ENCODE measurements at places on chromosomes 6 and 20. TPM values are rescaled to one million over a fixed set of nuclear protein-coding genes. Genes with fewer than 3 reads are reported as not detected.

OR12D3 gene
- not detected for polyA plus RNA-seq

ZNF318 gene
- 8.6 TPM for polyA plus RNA-seq

OLIG3 gene
- not detected for polyA plus RNA-seq

TMEM170B gene
- 1.5 TPM for polyA plus RNA-seq

DNA sequence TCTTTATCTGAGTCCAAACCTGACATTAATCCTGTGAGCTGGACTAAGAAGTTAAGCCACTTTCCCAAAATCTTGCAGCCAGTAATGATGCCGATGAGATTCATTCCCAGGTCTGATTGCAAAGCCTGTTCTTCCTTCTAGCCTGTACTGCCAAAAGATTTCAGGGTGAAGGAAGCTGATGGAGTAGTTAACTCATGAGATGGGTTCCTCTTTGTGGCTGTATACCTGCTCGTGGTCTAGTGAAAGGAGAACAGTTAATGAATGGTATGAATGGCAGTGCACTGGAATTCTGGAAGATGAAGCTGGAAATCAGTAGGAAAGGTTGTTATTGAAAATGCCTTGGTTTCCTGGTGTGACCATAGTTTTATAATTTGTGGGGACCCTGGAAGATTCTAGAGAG lies 112.0 kb downstream of the FYN start:
- no peak for DNase-seq

IMPG1 gene
- polyA plus RNA-seq: 0.17 TPM

- DNase-seq: peak; percentile 38
Observed at GRCh38 chr6:163243692-163244589, 170.6 kb upstream of the QKI start.

TP53TG5 gene
- polyA plus RNA-seq: 0.14 TPM

- peak; percentile 46 for DNase-seq
Observed at GRCh38 chr20:58228484-58229197, at the start of gene ANKRD60. TSS of gene ANKRD60 (minus strand) at chr20:58228653. CDS start at chr20:58228653, 0 bp downstream.

GRCh38 chr20:4811661-4812181 lies 90.0 kb downstream of the PRND start:
- no peak for DNase-seq

GRCh38 chr6:166045173-166045859 lies 122.3 kb downstream of the TBXT start:
- DNase-seq: peak; percentile 8

DNA sequence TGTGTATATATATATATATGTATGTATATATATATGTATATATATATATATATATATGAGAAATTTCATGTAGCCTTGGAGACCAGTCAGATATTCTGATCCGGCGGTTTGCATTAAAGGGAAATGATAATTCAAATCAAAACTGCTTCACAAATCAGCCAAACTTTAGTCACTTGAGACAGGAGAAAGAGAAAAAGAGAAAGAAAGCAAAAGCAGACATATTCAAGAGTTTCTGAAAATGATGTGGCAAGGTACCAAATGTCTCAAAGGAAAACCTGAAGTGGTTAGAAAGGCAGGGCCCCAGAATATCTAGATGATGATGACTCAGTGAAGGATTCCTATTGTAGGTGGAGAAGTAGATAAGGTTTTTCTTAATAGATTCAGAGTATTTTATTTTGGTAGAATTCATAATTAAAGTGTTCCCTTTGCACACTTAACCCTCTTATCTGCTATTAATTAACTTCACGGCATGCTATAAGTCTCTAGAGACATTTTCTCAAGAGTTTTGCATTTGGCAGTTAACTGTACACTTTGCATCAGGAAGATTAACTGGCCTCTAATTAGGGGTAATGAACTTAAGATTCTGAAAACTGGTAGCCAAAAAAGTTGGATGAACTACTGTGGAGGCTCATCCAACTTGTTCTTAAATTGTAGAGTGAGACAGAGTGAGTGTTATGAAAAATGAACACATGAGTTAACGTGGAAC lies 50.1 kb upstream of the ASF1A start:
- DNase-seq: peak; percentile 72

GRCh38 chr6:34929241-34929978 lies 40.4 kb downstream of the ANKS1A start:
- no peak for DNase-seq

ABHD16B gene
- polyA plus RNA-seq: not detected

DNA sequence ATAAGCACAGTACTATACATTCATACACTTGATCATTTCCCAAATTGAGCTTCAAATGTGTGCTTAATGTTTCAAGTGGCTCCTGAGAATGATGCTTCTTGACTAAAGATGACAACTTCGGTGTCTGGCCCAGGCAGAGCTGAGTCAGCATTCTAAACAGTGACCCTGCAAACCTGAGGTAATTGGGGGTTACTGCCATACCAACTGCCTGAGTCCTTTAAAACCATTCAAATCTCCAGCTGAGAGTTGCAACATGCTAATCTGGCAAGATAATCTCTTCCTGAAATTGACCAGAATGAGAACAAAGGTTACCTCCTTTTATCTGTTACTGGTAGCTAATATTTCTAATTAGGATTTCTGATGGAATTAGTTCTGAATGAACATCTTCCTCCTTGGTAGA lies 8.2 kb downstream of the BACH2 start:
- peak; percentile 49 for DNase-seq

DNA sequence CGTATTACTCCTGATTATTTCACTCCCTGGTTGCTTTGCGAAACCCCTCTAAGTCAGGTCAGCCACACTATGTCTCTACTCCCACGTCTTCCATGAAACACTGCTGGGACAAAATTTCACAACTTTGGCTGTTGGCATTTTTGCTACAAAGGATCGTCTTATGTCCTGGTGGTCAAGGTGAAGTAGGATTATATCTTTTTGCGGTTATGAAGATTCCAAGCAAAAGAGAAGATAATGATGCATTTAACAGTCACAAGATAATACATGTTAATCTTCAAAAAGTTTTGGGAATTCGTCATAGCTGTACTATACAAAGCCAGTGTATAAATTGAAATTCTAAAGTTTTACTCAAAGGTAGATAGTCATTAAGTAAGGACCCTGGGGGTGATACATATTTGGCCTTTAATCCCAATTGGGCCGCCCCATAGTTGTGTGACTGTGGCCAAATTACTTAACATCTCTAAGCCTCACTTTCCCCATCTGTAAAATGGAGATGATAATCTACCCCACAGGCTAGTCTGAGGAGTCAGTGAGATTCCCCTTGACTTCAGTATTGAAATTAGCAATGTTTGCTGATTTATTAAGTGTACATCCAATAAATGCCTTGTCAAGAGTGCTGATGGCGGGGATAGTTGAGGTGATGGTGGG lies 212.1 kb downstream of the ARID1B start:
- DNase-seq: no peak

DNA sequence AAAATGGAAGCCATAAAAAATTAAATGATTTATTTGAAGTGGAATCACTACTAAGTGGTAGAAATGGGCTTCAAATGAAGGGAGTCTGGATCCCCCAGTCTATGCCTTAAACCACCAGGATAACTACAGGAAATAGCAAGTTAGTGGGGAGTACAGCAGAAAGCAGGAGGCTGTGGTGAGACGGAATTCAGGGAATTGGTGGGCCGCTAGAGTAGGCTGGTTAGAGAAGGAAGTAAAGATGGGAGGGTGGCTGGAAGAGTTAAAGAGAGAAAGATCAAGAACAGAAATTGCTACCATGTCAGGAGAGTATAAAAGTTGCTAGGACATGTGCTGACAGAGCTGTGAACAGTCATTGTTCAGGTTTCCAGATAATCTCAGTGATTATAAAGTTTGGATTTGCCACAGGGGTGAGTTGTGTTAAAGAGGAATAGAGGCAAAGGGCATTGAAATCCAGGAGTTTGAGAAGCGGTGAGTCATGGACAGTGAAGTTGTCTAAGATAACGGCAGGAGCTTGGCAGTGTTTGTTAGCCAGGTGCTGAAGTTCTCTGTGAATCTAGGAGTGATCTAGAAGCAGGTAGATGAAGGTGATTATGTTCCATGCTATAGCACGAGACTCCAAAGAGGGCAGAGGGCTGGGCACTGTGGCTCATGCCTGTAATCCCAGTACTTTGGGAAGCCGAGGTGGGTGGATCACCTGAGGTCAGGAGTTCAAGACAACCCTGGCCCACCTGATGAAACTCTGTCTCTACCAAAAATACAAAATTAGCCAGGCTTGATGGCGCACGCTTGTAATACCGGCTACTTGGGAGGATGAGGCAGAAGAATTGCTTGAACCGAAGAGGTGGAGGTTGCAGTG lies 13.7 kb upstream of the HINT3 start:
- no peak for DNase-seq

DNA sequence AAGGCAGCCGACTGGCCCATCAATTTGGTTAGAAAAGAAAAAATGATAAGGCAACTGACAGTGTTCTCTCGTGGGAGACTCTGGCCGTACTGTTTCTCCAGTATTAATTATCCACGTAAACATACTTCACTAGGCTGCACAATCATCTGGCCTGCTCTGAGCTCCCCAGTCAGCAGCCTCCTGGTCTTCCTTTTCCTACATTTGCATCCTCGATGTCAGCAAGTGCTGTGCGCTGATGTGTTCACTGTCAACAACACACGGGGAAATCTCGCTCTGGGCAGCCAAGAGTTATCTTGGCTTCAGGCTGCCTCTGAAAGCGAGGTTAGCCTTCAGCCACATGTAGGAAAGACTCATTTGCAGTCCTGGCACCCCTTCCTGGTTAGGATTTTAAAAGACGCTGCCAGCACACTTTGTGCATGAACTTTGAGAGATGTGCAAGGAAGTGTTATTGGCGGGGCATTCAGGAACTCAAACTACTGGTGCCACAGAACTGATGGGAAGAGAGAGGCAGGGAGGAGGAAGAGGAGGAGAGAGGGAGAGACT lies 460.5 kb upstream of the ARID1B start:
- DNase-seq: no peak

PBOV1 gene
- not detected for polyA plus RNA-seq

UQCC2 gene
- polyA plus RNA-seq: 48.3 TPM

- DNase-seq: no peak
Observed at GRCh38 chr20:8434326-8434876, 302.3 kb downstream of the PLCB1 start.

TFAP2C gene
- polyA plus RNA-seq: 0.39 TPM

UNC93A gene
- not detected for polyA plus RNA-seq

DNA sequence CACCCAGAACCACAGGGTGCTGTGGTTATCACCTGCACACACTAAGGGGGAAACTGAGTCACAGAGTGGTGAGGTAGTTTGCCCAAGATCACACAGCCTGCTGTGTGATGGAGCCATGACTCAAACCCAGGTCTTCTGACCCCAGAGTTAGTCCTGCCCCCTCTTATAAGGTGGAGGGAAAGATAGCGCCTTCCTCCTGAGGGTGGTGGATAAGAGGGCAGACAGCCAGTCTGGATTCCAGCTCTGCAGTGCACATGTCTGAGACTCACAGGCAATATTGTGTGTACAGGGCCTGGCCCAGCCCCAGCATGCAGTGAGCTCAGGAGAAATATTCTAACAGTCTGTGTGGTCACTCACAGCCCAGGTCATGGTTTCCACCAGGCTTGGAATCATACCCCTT lies 393.7 kb downstream of the CDH4 start:
- DNase-seq: peak; percentile 11

DNA sequence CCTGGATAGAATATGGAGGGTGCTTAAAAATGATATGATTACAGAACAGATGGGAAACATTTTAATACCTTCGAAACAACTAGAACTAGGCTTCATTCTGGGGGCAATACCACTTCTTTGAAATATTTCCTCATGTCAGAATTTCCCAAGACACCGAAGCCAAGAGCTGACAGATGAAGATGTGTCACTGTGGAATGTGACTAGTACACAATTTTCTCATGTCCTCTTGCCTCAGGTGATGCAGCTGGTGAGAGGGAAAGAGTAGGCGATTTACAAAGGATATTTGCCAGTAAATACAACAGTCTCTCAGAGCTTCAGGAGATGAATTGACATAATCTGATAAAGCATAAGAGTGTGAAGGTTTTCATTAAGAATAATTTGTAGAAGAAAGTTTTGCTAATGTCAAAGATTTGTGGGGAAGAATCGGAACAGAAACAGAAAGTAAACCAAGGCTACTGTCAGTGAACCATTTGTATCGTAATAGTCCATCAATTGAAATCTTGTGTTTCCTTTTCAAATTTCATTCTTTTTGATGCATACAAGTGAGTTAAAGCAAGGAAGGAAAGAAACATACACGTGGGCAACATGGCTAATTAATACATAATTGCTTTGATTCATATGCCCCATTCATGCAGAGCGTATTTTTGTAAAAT lies 164.7 kb upstream of the CCN2 start:
- DNase-seq: no peak

DNA sequence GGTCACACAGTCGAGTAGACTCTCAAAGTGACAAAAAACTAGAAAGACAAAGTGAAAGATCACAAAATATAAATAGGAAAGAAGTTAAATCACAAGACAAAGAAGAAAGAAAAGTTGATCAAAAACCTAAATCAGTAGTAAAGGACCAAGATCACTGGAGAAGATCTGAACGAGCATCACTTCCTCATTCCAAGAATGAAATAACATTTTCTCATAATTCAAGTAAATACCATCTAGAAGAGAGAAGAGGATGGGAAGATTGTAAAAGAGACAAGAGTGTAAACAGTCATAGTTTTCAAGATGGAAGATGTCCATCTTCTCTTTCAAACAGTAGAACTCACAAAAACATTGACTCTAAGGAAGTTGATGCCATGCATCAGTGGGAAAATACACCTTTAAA lies 31.6 kb upstream of the GJA10 start:
- DNase-seq: no peak

- no peak for DNase-seq
Observed at GRCh38 chr6:80020381-80021120, 16.1 kb downstream of the TTK start.

- no peak for DNase-seq
Observed at GRCh38 chr6:12304487-12304886, 14.3 kb downstream of the EDN1 start.

DNA sequence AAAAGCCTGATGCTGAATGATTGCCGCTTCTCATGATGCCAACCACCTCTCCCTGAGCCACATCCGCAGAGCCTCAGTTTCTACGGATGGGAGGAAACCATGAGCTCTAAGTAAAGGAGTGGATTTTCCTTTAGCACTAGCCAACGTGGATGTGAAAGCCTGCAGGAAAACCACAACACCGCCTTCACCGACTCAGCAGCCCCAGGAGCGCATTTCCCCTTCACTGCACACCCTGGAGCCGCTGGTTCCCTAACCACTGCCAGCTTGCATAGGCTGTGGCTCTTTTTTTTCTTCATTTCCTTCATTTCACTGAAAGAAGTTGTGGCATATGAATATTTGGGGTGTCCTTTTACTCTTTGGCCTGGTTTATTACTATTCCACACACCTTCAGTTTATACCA lies 50.5 kb upstream of the SSTR4 start:
- no peak for DNase-seq

DNA sequence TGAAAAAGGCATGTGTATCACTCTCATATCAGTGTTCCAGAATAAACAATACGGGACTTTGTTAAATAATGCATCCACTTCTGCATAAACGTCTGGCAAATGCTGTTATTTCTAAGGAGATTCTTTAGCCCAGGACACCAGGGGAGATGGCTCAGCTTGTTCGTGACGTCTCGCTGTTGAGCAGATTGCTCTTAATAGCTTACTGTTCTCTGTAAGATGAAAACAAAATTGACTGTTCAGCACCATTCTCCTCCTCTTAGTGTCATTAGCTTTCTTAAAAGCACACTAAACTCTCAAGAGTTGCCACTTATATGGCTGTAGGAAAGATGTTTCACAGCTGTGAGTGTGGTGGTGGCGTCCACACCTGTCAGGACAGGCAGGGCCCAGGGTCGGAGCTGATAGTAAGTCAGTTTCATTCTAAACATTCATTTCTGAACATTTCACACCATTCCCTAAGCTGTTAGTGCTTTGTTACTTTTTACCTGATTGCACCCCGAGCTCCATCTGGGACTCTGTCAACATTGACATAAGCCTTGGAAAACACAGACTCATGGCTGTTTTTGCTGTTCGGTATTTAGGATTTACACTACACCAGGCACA lies 132.1 kb downstream of the ZDHHC14 start:
- no peak for DNase-seq

Measured in fibroblast of lung (primary cell).